Stimulated activated CD4-positive, alpha-beta T cell treated with anti-CD3 and anti-CD28 coated beads, Interleukin-12 subunit alpha, Interleukin-12 subunit beta, amount 100 ng/mL, for 24 hours (primary cell): ENCODE measurements at places on chromosomes 5 and 9.

- no peak for DNase-seq
These were observed 8.7 kb upstream of the TRPC7 start for GRCh38 chr5:136374003-136374402.

GRCh38 chr9:99832558-99832864, 10.8 kb downstream of the NR4A3 start:
- DNase-seq = no peak

DNA sequence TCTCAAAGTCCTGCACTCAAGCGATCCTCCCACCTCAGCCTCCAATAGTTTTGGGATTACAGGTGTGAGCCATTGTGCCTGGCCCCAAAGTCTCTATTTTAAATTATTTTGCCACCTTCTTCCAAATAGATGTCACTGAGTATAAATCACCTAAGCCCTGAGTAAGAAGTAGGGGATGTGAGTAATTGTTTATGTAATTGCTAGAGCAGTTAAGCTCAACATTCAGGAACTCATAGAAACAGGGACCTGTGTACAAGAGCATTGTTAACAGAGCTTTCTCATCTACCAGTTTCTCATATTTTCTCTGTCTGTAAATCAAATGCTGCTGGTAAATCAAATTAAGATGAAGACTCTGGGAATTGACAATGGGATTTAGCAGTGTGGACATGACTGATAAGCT, 26.3 kb downstream of the CDK7 start:
- DNase-seq = no peak

GRCh38 chr5:95773335-95774059, 42.4 kb downstream of the RHOBTB3 start:
- DNase-seq = no peak

DNA sequence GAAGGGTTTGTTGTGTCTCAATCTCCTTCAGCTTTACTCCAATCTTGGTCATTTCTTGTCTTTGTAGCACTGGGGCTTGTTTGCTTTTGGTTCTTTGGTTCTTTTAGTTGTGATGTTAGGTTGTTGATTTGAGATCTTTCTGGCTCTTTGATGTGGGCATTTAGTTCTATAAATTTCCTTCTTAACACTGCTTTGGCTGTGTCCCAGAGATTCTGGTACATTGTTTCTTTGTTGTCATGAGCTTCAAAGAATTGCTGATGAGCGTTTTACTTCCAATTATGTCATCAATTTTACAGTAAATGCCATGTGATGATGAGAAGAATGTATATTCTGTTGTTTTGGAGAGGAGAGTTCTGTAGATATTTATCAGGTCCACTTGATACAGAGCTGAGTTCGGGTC, 353.3 kb downstream of the MAN2A1 start:
- no peak for DNase-seq

GRCh38 chr5:50302815-50303490, 138.1 kb downstream of the EMB start:
- DNase-seq = no peak

DNA sequence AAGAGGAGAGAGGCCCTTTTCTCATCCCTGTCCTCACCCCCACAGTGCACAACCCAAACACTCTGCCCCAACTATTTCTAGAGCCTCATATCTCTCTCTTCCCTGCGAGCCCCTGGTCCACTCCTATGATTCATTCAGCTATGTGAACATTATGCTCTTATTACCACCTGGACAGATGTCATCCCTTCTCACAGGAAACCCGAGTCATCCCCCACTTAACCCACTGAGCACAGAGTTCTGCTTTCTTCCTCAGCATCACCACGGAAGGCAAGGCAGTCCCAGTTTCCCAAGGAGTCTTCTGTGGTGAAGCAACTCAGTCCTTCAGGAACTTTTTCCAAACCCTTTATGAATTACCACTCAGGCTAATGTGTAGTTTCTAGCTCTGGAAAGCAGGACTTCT, 1.3 kb downstream of the DNAI1 start:
- DNase-seq = no peak

- DNase-seq = no peak
These were observed 27.0 kb downstream of the MRPL36 start for GRCh38 chr5:1772634-1773033.

DNA sequence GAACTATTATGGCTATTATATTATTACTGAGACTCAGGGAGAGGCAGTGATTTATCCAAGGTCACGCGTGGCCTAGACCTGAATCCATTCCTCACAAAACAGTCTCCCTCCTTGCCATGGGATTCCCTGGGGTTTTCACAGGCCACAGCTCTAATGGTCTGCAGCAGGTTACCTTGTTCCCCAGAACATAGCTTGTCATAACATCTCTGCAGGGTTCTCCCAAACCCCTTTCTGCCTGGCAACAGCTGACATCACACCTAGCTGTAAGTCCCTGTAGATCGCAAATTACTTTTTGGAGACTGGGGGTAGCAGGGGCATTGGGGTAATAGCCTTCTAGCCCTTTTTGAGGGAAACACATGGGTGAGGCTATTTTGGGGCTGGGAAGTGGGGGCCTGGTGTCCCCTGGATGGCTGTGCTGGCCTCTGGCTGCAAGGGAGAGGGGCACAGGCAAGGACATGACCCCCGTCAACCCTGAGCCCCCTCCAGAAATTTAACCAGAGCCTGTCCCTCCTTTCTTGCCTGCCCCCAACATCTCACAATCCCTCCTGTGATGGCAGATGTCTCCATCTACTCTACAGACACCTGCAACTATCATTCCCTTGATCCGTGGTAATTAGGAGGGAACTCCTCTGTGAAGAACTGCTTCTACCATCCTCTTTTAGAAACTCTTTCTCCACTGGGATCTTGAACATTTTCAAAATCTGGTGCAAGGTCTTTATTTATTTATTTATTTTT, 1.3 kb downstream of the CD74 start:
- peak; percentile 53 for DNase-seq

- no peak for DNase-seq
These were observed 444.7 kb downstream of the TLE1 start for GRCh38 chr9:81244631-81245030.

GRCh38 chr5:15676591-15676990, 176.6 kb downstream of the FBXL7 start:
- no peak for DNase-seq

DNA sequence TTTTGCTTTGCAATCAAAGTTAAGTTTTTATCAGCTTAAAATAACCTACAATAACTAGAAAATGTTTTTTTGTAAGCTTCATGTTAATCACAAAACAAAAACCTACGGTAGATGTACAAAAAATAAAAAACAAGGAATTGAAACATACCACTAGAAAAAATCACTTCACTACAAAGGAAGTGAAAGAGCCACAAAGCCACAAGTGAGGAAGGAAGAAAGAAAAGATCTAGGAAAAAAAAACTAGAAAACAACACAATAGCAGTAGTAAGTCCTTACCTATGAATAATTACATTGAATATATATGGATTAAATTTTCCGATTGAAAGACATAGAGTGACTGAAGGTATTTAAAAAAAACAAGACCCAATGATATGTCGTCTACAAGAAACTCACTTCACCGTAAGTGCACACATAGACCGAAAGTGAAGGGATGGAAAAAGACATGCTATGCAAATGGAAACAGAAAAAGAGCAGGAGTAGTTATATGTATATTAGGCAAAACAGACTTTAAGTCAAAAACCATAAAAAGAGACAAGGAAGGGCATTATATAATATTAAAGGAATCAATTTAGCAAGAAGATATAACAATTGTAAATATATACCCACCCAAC, 13.4 kb upstream of the ZDHHC21 start:
- DNase-seq = no peak

DNA sequence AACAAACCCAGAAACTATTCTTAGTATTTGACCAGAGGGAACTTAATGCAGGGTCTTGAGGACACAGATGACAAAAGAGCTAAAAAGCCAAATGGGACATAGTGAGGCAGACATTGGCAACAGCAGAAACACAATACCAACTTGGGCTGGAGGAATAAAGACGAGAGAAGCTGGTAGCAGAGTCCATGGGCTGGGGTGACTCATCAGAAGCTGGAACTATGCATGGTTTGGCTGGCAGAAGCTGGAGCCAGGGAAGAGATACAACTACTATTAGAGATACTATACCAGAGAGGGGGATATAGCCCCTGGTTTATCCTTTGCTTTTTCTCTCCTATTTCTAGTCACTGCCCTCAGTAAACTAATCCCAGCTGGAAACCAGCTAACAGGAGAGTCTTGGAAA, 29.2 kb upstream of the DPYSL3 start:
- no peak for DNase-seq

DNA sequence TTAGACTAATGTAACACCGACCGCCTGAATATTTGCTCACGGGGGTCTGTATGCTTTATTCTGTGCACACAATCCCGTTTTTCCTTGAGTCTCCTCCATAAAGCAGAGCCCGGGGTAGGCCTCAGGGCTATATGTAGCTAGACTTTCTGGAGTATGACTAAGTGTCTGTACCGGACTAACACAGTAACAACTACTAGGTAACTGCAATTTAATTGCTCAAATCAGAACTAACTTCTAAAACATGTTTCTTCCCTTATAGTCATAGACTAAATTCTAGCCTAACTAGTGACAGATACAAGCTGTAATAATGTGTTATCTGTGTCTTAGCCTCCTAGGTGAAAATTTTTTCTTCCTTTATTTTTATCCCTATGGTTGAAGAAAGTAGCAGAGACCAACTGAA, 2.1 kb downstream of the REEP5 start:
- no peak for DNase-seq

GRCh38 chr5:96861076-96861475, 15.2 kb upstream of the ERAP2 start:
- no peak for DNase-seq

GRCh38 chr9:72636621-72637020, 115.2 kb downstream of the TMC1 start:
- no peak for DNase-seq

GRCh38 chr5:1399737-1400136, 45.5 kb downstream of the SLC6A3 start:
- no peak for DNase-seq

DNA sequence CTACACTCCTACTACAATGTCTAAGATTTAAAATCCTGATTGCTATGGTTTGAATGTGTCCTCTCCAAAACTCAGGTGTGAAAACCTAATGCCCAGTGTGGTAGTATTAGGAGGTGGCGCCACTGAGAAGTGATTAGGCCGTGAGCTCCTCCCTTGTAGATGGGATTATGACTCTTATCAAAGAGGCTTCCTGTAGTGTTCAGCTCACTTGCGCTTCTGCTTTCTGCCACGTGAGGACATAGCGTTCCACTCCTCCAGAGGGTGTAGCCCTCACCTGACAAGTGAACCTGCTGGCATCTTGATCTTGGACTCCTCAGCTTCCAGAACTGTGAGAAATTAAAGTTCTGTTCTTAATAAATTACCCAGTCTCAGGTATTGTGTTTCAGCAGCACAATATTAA, 33.0 kb upstream of the WHRN start:
- no peak for DNase-seq

DNA sequence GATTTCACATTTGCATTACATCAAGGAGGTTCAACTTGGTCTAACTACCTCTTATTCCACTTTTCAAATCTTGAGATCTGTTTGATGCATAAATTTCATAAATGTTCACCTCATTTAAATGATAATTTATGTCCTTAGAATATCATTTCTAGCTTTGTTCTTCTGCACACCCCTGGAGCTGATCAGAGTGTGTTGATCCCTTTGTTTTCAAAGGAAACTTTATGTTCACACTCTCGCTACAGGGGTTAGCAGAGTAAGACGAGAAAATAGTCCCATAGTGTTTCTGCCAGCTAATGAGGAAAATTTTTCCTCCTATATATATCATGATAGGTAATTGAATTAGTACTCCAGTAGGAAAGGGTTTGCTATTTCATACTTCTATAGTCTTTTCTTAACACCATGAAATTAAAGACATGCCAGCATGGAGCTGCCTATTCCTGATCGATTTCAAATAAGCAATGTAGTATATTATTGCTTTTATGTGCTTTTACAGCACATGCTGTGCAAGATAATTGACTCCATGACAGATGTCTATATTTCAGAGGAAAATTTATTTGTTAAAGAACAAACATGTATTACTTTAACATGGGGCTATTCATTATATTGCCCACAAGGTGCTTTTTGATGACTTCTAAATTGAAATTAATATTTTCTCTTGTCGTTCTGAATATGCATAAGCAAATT, 4.8 kb upstream of the PAM start:
- DNase-seq = no peak

GRCh38 chr9:2026220-2026997, 11.3 kb downstream of the SMARCA2 start:
- DNase-seq = no peak

DNA sequence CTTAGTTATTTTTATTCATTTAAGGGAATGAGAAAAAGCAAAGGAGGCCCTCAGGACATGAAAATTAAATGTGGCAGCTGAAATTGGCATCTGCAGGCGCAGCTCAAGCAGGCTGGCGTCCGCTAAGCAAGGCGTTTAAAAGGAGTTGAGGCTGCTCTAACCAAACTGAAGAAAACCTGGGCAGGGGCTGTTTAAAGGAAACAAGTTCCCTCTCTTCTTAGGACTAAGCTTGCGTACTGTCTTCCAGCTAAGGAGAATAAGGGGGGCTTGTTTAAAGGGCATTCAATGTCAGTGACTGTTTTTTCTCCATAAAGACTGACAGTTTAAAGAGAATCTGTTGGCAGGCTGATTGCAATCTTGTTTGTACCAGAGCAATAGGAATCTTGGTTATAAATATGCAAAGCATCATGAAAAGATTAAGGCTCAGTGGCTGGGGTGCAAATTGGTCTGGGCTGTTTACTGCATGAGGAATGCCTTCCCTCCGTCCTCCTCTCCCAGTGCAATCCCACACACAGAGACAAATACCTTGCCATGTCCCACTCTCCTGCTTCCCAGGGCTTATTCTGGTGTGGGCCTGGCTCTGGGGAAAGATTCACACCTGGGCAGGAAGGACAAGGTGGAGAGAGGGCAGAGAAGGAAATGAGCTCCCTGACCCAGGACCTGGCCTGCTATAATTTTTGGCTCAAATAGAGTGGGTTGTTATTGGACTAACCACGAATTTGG, 85.9 kb upstream of the LIFR start:
- no peak for DNase-seq

- no peak for DNase-seq
These were observed 98.6 kb downstream of the OSTF1 start for GRCh38 chr9:75186767-75187380.

- DNase-seq = no peak
These were observed 485.2 kb upstream of the FTMT start for GRCh38 chr5:121366515-121366914.

DNA sequence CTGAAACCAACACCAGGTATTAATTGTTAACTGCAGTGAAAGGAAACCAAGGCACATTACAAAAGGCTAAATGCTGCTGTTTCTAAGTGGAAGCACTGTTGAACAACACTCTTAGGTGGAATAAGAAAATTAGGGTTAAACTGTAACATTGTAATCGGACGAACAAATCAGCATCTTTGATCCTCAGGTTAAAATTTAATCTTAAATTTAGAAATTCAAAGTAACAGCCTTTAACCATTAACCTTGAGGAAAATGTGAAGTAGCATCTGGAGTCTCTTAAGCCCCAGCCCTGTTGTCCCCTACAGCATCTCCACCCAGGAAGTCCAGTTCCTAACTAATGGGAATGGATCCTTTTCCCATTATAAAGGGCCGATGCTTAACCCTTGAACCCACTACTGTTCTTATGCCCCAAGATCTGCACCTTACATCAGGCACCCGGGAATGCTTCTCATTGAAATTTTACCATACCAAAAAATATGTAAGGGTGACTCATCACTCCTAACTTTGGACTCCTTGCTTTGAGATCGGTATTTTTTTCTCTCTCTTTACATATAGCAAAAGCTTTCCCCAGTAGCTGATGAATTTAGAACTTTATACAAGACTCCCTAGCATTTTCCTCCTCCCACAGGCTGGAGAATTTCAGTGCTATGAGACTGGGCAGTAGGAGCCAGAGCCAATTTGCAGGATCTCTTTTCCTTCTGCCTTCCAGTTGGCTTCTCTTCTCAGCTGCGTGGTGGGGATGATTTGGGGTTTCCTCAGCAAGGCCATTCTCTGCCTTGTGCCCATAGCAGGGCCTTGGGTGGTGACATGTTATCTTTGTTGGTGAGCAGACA, 32.0 kb upstream of the ITGA2 start:
- DNase-seq = no peak
